ENCODE measurements at places on chromosomes 13 and 19.

DNA sequence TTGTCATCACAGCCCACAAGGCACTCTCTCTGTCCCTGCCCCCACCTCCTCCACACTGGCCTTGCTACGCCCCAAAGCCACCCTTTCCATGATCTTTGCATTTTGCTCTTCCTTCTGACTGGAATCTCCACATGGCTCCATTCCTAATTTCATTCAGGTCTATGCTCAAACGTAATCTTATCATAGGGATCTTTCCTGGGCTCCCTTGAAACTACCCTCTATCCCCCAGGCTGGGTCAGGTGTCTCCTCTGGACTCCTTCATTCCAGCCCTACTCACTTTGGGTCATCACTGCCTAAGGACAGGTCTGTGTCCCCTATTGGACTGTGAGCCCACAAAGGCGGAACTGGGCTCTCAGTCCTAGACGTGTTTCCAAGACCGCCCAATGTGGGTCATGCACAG is 3.1 kb downstream of the GEMIN7 start:
- DNase-seq: no peak

- DNase-seq: no peak
These were observed 60.7 kb upstream of the URI1 start for GRCh38 chr19:29881386-29881785.

DNA sequence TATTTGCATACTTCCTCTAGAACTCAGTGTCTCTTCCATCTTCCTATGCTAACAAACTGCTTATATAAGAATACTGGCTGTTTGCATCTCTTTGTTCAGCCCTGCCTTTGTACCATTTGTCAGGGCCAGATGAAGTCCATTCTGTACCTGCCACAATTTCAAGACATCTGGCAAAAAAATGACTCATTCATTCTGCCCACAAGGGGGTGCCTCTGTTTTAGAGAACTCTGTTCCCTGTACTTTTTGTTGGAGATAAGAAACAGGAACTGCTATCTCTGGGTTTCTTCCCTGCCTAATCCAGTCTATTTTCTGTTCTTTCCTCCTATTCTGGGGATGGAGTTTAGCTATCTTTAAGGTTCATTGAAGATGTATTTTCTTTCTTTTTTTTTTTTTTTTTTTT is 23.0 kb downstream of the ZNF568 start:
- DNase-seq: no peak

GRCh38 chr13:112210371-112210770 is 143.4 kb downstream of the SOX1 start:
- DNase-seq: no peak

DNA sequence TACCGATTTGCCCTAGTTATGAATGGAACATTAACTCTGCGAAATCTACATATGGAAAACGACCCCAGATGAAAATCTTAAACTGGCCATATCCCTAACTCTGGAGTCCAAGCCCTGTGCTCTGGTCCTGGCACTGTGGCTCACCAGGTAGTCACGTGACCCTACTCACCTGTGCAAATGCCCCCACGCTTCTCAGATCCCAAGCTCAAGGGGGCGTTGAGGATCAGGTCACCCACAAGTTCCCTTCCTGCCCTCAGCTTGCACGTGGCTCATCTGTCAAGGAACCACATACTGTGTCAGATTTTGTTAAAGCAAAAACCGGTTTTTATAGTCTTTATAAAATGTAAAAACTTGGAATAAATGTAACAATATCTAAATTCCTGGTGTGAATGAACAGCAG is 324.0 kb downstream of the SHISA2 start:
- DNase-seq: no peak

DNA sequence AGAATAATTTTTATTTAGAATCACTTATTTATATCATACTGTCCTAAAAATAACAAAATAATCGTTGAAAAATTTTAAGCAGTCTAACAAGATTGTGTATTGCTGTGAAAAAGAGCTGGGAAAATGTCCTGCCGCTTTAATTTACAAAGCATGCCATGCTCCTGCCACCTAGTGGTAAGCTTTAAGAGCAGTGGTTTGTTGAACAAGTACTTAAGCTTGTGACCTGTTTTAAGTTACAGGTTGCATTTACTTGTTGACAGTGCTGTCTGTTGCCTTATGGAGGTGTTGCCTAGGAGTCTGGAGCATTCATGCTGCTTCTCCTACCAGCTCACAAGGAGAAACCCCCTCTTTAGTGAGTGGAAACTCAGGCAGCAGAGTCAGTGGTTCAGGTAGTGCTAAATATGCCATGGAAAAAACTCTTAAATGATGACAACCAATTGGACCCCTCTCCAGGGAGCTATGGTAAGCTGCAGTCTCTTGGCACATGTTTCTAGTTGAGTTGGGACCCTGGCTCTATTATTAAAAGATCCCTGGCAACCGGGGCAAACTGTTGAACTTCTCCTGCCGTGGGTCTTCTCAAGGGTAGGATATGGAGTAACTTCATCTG is 68.4 kb downstream of the SPATA13 start:
- peak; percentile 50 for DNase-seq

- DNase-seq: no peak
These were observed 414.2 kb downstream of the MYO16 start for GRCh38 chr13:109043636-109044035.

DNA sequence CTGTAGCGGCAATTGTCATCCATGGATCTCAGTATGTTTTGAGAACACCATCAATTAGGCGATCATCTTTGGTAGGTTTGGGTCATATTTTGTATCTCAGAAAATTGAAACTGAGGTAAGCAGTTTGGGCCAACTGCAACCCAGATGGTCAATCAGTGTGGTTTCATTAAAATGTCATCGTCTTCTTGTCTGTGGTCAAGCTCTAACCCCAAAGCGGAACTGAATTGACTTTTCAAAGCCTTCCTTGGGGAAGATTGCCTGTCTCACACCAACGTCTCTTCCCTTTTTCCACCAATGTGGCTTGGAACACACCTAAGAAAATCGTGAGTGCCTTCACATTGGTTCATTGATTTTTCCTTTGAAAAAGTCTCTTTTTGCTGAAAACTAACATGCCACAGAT is 56.3 kb upstream of the UBAC2 start:
- no peak for DNase-seq

- no peak for DNase-seq
These were observed 27.5 kb upstream of the TEX29 start for GRCh38 chr13:111292710-111293485.

DNA sequence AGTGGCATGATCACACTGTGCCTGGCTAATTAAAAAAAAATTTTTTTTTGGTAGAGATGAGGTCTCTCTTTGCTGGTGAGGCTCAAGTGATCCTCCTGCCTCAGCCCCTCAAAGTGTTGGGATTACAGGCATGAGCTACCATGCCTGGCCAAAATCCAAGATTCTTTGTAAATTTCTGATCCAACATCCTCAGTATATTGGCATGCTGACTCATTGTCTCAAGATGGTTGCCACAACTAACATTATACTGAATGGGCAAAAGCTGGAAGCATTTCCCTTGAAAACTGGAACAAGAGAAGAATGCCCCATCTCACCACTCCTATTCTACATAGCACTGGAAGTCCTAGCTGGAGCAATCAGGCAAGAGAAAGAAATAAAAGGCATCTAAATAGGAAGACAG is 100.0 kb downstream of the KLF5 start:
- DNase-seq: no peak

GRCh38 chr19:1846517-1847204 is 1.6 kb downstream of the REXO1 start:
- no peak for DNase-seq

GRCh38 chr19:48837687-48838086 is 1.4 kb upstream of the HSD17B14 start:
- DNase-seq: no peak

Measured in stimulated activated CD4-positive, alpha-beta T cell treated with anti-CD3 and anti-CD28 coated beads, Interleukin-15, amount 100 ng/mL, for 24 hours (primary cell).